ENCODE measurements at places on chromosomes 13 and 19.

DNA sequence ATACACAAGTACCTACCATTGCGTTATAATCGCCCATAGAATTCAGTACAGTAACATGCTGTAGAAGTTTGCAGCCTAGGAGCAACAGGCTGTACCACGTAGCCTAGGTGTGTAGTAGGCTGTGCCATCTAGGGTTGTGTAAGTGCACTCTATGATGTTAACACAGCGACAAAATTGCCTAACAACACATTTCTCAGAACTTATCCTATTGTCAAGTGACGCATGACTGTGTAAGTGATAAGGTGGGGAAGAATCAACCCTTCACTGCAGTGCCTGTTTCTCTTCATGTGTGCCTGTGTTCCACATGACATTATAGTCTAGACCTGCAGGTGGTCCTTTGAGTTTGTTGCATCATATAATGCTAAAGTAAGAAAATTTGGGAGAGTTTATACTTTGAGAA, 94.0 kb downstream of the PCDH9 start:
- DNase-seq, result no peak

DNA sequence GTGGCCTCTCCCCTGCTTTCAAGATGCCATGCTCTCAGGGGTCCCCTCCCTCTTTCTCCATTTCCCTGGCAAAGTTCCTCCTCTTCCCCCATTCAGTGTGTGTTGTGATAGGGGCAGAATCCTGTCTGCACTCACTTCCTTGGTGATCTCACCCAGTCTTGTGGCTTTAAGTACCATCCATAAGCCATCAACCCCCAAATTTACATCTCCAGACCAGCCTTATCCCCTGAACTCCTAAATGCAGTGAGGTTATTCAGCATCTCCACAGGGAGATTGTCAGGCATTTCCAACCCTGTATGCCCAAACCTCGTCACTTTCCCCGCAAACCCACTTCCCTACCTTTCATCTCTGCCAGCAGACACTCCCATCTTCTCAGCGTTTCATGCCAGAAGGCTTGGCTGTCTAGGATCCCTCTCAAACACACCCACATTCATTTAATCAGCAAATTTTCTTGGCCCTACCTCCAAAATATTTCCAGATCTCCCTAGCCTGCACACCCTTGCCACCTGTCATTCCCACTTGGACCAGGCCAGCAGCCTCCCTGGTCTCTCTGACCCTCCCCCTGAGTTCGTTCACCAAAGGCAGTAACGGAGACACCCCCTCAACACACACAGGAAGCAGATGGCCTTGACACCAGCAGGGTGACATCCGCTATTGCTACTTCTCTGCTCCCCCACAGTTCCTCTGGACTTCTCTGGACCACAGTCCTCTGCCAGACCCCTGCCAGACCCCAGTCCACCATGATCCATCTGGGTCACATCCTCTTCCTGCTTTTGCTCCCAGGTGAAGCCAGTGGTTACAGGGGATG, at the start of gene HCST:
Gene HCST, plus strand, starts transcription at position 676 of the 808 bp plus-strand sequence. Its CDS starts 65 bp downstream, at position 741.
- no peak for DNase-seq

- no peak for DNase-seq
These were observed 1.5 kb downstream of the GAS6 start for GRCh38 chr13:113862191-113862930.

- DNase-seq, result peak; percentile 75
These were observed 399 bp upstream of the SPTBN4 start for GRCh38 chr19:40466219-40466984.

DNA sequence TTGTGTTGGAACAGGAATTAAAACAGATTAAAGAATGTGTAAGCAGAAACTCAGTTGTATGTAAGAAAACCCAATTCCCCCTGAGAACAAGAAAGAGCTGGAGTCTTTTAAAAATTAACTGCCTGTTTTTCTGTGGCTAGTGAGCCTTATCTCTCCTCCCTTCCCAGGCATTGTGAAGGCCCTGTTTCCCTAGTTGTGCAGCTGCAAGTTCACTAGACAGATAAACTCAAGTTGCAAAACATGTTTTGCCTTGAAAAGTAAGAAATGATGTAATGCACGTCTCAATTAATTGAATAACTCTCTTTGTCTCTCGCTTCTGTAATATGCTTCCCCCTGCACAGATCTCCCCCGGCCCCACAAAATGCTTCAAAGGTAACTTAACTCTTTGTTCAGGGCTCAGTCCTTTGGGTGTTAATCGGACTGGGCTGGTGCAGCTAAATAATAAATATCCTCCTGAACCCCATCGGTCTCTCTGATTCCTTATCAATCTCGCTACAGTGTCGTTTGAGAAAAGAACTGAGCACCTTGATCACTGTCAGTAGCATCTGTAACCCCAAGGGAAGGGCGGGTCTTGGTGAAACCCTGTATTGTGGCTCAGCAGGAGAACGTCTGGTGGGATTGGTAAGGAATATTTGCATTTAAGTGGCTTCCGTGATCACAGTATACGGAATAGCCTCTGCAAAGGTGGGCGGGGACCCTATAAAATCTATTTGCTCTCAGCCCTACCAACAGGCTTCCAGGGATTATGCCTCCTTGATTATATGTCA, 1.6 kb upstream of the ZNF556 start:
- DNase-seq, result no peak

- peak; percentile 69 for DNase-seq
These were observed 56.1 kb downstream of the KL start for GRCh38 chr13:33072282-33072681.

DNA sequence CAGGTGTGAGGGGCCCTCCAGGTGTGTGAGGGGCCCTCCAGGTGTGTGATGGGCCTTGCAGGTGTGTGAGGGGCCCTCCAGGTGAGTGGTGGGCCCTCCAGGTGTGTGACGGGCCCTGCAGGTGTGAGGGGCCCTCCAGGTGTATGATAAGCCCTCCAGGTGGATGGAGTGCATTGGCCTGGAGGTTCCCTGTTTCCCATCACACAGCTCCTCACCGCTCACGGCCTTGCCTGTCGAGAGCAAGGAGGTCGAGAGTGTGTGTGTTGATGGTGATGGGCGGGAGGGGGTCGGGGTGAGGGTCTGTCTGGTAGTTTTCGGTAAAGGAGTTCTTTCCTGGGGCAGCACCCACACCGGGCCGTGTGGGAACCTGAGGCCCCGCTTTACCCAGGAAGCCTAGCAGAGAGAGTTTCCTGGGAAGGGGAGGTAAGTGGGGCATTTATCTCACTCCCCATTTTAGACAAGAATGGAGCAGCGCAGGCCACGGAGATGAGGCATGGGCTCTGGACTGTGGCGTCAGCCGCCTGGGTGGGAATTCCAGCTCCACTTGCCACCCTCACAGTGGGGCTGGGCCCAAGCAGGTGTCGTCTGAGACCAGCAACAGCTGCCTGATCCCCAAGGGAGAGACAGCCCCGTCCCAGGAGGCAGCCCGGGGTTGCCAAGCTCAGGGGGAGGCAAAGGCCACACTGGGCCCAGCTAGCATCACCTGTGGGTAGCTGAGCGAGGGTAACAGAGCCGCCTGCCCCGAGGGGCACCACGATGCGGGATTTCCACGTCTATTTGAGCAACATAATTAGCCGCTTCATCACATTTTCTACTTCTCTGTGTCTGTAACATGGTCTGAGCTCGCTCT, 10.9 kb upstream of the GAS6 start:
- no peak for DNase-seq

DNA sequence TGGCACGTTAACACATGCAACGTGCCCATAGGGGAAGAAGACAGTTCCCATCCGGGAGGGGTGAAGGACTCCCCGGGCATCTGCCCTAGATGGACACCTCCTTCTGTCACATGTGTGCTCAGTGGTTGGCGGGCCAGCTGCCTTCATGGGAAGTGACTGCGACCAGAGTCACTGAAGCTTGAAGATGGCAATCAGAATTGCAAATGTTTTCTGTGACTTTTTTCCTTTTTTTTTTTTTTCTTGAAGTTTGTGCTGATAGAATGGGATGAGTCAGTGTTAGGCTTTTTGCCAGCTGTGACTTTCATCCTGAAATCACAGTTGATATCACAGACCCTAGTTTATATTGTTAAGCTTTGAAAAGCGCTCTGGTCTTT, 109.2 kb upstream of the MCF2L start:
- no peak for DNase-seq

DNA sequence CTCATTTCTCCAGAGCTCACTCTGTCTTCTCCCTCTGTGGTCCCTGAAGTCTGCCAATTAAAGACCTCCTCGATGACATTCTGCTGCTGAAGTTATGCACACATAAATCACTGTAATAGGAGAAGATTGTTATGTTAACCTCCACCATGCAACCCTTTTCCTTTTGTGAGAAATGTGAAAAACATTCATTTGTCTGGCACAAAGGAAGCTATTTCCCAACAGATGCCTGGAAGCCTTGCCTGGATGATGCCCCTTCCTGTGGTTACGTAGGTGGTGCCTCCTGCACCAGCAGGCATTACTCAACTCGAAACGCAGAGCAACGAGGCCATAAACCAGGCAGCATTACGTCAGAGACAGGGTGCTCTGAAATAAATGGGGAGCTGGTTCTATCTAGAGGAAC, 327.4 kb upstream of the ZNF507 start:
- no peak for DNase-seq

- DNase-seq, result no peak
These were observed 701 bp upstream of the HIF3A start for GRCh38 chr19:46296202-46296480.

GRCh38 chr13:109333893-109334651, 452.3 kb downstream of the IRS2 start:
- no peak for DNase-seq

- DNase-seq, result no peak
These were observed 38.8 kb downstream of the SHISA2 start for GRCh38 chr13:26012995-26013394.

DNA sequence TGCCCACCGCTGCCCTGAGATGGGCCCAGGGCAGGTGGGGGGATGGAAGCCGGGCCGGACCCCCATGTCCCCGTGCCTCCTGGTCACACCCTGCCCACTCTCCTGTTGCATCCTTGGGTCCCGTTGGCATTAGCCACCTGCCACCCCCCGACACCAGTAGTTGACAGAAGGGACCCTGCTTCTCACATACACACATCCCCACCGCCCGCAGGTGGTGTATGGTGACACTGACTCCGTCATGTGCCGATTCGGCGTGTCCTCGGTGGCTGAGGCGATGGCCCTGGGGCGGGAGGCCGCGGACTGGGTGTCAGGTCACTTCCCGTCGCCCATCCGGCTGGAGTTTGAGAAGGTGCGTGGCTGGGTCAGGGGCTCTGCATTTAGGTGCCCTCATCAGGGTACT, 5.2 kb upstream of the SPIB start:
- DNase-seq, result no peak

GRCh38 chr19:41753159-41753558, 2.2 kb upstream of the CEACAM6 start:
- no peak for DNase-seq

- no peak for DNase-seq
These were observed 2.5 kb downstream of the TEX29 start for GRCh38 chr13:111322916-111323331.

DNA sequence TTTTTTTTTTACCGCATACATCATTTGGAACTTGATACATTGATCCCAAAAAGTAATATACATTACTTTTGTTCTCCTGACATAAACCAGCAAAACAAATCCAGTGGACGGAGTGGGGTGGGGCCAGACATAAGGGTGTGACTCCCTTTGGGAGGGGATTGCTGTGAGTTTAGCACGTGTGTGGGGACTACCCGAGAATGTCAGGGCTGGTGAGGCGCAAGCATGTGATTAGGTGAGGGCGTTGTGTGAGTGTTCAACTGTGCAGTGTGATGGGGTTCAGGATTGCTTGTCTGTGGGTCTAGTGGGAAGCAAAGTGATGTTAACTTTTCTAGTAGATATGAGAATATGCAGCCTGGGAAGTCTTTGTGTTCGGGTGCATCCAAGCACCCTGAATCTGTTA, 468.0 kb downstream of the TSHZ3 start:
- DNase-seq, result no peak

DNA sequence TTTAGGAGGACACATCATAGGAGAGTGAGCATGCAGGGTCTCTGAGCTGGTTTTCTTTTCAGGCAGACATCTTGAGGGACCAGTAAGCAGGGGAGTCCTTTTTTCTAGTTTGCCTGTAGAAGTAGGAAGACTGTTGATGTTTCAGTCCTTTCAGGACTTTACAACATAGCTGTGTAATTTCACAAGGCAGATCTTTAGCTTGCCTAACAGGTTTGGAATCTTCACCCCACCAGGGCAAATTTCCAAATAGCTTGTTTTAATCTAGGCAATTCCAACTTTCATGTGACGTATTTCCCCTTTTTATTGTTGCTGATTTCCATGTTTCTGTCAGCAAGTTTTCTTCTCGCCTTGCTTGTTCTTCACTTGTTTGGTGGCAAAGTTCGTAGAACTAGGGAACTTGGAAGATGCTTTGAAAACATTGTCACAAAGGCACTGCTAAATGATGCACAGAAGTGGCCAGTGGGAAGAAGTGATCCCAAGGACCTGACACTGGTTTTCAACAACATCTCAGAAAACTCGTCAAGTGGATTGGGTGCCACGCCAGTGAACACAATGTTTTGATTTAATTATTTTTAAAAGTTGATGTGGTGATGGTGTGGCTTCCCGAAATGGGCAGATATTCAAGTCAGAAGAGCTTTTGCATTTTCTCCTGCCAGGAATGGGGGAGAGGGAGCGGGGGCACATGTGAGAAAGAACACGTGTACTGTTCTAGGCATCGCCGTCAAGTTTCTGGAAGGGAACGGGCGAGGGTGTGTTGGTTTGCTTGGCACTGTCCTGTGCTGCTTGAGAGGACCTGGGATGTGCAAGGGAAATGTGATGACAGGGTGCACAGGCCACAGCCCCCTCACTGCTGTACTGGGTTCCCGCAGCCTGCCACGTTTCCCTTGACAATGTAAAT, 418.6 kb downstream of the OXGR1 start:
- no peak for DNase-seq

DNA sequence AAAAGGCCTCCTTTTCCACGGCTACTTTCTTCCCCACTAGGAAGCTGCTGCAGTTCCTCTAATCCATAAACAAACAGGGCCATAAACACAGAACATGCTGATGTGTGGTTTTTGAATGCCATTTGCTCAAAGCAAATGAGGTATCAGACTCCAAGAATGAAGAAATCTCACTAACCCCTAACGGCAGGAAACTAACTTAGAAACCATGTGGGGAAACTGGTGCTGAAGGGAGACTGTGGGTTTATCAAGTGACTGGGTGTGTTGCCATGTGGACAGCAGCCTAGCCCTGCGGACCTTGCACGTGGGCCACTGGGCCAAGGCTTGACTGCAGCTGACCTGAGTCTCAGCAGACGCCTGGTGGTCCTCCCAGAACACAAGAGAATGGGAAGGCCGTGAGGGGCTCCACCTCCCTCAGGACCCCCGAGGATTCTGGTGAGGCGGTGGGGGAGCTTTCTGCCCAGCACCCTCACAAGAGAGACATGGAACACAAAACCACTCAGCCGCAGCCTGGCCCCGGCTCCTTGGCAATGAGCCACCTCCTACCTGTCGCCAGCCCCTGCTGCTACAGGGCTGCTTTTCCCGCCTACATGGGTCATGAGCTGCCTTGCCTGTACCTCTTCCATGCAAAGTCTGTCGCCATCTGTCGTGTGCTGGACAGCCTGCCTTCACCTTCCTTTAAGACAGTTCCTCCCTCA, 10.6 kb downstream of the SLC15A1 start:
- DNase-seq, result no peak

GRCh38 chr19:52898101-52898500, 666 bp upstream of the ZNF320 start:
- DNase-seq, result no peak
